ENCODE measurements at places on chromosomes 11 and 22.

DNA sequence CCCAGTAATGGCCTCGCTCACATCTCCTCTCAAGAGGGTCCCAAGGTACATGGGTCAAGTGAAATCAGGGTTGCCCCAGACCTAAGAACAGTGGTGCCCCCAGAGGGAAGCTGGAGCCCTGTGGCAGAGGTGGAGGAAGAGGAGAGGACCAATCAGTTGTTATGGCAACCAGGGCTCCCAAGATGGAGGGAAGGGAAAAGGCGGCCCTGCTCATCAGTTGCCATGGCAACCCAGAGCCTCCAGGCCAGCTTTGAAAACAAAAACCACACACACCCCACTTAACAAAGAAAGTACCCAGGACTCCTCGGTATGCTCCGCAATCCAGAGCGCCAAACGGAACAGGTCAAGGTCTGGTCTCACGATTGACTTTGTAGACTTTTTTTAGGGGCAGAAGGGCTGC is 53.5 kb upstream of the SLC35C1 start:
- no peak for DNase-seq

GRCh38 chr22:19097518-19097917 is 24.7 kb downstream of the DGCR2 start:
- no peak for DNase-seq

GRCh38 chr11:83521647-83522596 is 235.8 kb upstream of the CCDC90B start:
- no peak for DNase-seq

GRCh38 chr11:134598368-134598767 is 186.3 kb upstream of the B3GAT1 start:
- DNase-seq: no peak

GRCh38 chr22:40021401-40022000 is 26.7 kb downstream of the FAM83F start:
- no peak for DNase-seq

DNA sequence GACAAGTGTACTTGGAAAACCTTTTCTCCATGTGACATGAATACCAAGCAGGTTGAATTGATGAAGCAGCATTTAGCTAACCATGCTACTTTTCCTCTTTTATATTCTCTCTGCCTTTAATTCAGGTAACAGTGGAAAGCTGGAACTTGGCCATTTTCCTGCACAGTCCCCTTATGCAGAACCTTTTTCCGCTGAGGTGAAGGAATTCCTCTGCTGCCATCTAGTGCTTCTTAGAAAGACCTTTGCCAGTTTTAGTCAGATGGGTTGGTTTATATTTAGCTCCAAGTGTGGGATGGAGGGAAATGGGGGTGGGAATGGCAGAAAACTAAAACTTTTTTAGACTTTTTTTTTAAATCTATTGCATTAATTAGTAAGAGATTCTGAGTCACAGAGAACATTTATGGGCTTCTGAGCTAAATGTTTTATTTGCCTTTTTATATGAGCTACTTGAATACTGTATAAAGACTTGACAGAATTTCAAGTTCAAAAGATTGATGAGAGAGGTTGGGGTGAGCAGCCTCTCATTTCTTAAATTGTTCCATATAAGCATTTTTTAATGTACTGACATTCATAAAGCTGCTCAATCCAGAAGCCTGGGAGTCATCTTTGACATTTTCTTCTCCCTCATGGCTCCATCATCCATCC is 153.9 kb upstream of the ZC3H12C start:
- DNase-seq: no peak

DNA sequence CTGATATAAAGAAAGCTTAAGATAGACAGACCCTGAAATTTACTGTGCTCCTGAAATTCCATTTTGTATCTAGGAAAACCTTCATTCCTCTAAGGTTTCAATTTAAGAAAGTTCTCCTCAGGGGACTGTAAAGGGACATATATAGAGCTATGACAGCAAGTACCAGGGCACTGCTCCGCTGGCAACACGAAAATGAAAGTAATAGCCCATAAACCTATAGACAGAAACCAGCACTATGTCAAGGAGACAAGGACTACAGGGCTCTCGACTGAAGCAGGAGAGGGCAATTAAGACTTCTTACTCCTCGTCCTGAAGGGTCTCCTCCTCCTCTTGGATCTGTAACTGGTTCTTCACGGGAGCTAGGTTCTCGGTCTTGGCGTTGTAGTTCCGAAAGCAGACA is 6.9 kb downstream of the FEZ1 start:
- no peak for DNase-seq

GRCh38 chr22:38213990-38214301 is 12.2 kb downstream of the MAFF start:
- no peak for DNase-seq

- DNase-seq: no peak
Observed at GRCh38 chr22:23403720-23404688, 176.1 kb downstream of the IGLL1 start.

DNA sequence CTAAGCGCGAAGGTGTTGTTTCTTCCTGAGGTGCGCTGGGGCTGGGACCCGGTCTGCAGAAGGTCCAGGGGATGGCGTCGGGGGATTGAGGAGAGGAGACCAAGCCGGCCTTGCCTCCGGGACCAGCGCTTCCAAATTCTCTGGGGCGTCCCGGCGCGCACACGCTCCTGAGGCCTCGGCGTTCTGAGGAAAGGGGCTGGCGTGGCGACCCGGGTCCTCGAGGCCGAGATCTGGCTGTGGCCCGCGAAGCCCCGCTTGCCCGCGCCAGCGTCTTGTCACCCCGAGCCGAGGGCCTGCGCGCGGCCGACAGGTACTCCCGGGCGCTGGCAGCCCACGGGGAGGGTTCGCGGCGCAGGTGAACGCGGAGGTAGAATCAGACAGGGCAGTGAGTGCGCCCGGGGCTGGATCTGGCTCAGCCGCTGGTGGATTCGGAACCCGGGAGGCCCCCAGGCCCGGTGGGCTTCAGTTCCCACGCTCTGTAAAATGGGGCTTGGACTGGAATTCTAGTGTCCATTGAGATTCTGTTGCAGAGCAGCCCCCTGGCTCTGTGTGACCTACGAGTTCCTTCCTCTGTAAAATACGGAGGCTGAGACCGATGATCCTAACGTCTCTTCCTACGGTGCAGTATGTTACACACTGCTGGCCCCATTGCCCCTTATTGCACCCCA is 14.7 kb downstream of the SSH3 start:
- no peak for DNase-seq

DNA sequence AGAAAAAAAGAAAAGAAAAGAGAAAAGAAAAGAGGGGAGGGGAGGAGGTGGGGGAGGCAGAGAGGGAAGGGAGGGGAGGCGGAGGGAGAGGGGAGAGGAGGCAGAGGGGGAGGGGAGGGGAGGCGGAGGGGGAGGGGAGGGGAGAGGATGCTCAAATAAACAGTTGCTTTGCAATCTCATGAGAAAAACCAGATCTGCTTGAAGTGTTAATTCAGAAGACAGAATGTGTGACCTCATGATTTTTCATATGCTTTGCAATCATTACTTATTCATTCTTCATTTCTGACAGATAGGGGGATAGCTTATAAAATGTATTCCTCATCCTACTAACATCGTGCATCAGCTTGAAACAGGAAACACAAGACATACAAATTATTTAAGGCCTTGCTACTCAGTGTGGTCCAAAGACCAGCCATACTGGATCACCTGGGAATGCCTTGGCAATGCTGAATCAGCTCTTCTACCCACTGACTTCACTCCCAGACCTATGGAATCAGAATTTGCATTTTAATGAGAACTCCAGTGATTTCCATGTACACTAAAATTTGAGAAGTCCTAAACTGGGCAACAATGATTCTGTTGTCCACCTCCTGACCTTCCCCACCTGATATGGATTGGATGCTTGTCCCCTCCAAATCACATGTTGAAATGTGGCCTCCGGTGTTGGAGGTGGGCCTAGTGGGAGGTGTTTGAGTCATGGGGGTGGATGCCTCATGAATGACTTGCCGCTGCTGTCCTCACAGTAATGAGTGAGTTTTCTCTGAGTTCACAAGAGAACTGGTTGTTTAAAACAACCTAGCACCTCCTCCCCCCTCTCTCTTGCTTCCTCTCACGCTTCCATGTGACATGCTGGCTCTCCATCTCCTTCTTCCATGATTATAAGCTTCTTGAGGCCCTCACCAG is 69.2 kb downstream of the CCDC34 start:
- no peak for DNase-seq

- DNase-seq: no peak
Observed at GRCh38 chr11:64144587-64145472, 21.1 kb downstream of the MACROD1 start.

GRCh38 chr22:44815099-44816070 is 63.0 kb downstream of the ARHGAP8 start:
- no peak for DNase-seq

DNA sequence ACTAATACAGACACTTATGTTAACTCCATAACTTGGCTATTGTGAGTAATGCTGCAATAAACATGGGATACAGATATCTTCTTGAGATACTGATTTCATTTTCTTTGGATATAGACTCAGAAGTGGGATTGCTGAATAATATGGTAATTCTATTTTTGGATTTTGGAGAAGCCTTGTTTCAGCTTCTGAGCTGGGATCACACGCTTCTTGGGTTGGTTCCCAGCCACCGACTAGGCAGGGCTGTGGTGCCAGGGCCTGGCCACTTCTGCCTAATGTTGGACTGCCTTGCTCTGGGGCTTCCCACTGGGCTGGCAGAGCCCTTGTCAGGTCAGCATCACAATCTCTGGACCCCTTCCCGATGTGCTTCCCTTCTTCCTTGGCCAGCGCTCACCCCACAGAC is 14.0 kb upstream of the MCHR1 start:
- no peak for DNase-seq

DNA sequence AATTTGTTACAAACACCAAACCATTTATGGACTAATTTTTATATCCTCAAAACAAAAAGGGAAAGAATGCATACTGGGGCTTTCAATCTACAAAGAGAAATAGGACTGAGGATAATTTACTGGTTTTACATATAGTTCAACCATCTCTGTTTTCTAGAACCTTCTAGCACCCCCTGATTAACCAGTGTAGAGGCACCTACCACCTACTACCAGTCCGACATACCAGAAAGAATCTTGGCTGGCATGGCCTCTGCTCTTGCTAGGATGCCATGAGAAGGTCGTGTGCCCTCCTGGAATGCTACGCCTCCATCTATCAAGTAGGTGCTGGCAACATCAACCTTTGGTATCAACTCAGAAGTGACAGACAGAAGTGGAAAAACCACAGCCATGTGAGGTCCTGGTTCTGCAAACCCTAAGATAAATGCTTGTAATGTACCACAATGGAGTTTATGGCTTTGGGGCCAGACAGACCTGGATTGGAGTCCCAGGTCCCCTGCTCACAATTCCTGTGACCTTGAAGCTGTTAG is 28.2 kb downstream of the MYH9 start:
- DNase-seq: no peak

- no peak for DNase-seq
Observed at GRCh38 chr11:134714021-134714656, 302.1 kb upstream of the B3GAT1 start.

- DNase-seq: no peak
Observed at GRCh38 chr11:107849790-107850189, 8.8 kb downstream of the SLC35F2 start.

- DNase-seq: no peak
Observed at GRCh38 chr11:5928811-5929210, 13.2 kb upstream of the OR56A3 start.

GRCh38 chr11:9716275-9717039 is 52.6 kb downstream of the SWAP70 start:
- DNase-seq: no peak

GRCh38 chr22:31957970-31958594 is 13.7 kb downstream of the YWHAH start:
- no peak for DNase-seq

GRCh38 chr11:134372536-134372935 is 39.5 kb downstream of the B3GAT1 start:
- DNase-seq: no peak

DNA sequence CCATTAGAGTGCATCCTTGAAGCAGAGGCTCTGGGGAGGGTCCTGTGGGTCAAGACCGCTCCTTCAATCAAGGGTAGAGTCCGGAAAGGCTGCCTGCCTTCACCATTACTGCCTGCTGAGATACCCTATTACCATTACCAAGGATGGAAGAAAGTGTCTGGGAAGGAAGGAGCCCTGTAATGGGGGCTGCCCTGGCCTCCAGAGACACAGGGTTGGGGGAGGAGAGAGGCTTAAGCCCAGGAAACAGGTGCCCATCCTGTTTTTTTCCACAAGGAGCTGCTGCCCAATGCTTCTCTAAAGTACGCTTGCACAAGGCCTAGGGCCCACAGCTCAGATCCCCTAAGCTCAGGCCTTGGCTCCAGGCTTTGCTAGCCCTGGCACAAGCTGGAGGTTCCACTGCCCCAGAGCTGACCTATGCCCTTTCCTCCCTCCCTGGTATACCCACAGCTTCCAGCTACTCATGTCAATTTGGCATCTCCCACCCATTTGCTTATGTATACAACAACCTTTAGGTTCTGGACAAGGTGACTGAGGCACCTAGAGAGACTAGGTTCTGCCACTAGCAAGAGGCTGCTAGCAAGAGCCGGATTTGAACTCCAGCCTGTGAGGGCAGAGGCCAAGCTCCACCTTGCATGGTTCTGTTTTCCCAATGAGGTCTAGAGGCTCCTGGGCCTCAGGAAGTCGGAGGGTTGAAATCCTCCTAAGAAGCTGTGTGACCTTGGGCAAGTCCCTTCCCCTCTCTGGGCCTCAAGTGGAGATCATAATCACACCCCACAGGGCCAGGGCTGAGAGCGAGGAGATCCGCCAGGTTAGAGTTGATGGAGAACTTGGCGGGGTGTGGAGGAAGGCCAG is 1.5 kb upstream of the PLCB3 start:
- DNase-seq: no peak

GRCh38 chr11:94855666-94856065 is 87.5 kb downstream of the AMOTL1 start:
- DNase-seq: no peak

DNA sequence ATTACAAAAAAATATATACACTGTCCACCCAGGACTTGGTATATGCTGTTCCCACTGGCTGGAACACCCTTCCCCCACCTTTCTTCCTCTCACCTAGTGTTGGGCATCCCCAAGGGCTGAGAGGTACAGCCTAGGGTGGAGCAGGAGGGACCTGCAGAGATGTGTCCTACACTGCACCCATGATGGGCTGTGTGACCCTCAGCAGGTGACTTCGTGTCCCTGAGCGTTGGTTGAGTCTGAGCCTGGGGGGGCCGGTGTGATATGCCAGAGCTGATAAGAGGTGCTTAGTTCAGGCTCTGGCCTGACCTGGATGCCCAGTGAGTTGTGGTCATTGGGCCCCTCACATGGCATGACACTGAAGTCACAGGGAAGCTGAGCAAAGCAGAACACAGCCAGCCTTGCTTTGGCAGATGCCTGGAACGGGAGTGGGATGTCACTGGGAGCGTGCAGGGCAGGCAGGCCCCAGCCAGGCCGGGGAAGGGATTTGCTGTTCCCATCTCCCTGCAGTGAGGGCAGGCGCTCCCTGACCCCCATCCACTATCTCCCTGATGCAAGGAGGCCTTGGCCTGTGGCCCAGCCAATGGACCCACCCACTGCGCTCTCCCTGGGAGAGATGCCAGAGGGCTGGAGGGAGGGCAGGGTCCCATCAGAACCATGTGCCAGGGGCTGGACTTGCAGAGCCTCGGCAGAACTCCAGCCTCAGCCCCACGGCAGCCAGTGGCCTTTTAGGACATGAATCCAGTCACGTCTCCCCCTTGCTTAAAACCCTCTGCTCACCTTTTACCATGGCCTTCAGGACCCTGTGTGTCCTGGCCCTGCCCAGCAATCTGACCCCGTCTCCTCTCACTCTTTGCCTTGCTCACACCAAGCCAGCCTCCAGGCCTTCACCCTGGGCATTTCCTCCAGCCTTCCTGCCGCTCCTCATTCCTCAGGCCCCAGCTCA is 138.9 kb downstream of the MN1 start:
- DNase-seq: no peak
